Neural crest cell (in vitro differentiated cells): ENCODE measurements at places on chromosomes 13 and 19. TPM values are rescaled to one million over a fixed set of nuclear protein-coding genes. Genes with fewer than 3 reads are reported as not detected.

Gene METTL21C
- total RNA-seq: not detected in 2 replicates

Gene KLF1
- 0.18 TPM in 1 of 2 replicates, not detected in the other for total RNA-seq

Gene CYP2A6
- total RNA-seq: not detected in 2 replicates

Gene NLRP11
- total RNA-seq: not detected in 2 replicates

Gene TNFAIP8L1
- 7.0 and 8.0 TPM in 2 replicates for total RNA-seq

Gene PLPP2
- total RNA-seq: 0.89 and 1.1 TPM in 2 replicates

Gene ZNF816
- 12.0 and 13.8 TPM in 2 replicates for total RNA-seq

Gene OR10H1
- total RNA-seq: not detected in 2 replicates

Gene ZNF223
- 5.8 and 7.6 TPM in 2 replicates for total RNA-seq

Gene ICAM3
- total RNA-seq: 9.7 and 10.0 TPM in 2 replicates

Gene NDFIP2
- 21.2 and 22.7 TPM in 2 replicates for total RNA-seq

Gene KIR2DL3
- not detected in 2 replicates for total RNA-seq

Gene RPL18
- 1,772 and 1,774 TPM in 2 replicates for total RNA-seq

Gene CGB3
- not detected in 2 replicates for total RNA-seq

Gene RASIP1
- total RNA-seq: 0.59 and 1.0 TPM in 2 replicates

Gene ELF1
- 18.0 and 19.2 TPM in 2 replicates for total RNA-seq

Gene RFPL4A
- total RNA-seq: not detected in 2 replicates

Gene PEAK3
- total RNA-seq: not detected in 2 replicates

Gene YJEFN3
- total RNA-seq: 15.0 and 18.1 TPM in 2 replicates

Gene GJB6
- total RNA-seq: not detected in 2 replicates

Gene ATP8A2
- total RNA-seq: 3.4 and 3.7 TPM in 2 replicates

Gene KLC3
- not detected in 2 replicates for total RNA-seq

Gene ZNF563
- total RNA-seq: 1.6 and 2.4 TPM in 2 replicates

Gene C19orf33
- not detected in 2 replicates for total RNA-seq
